Common myeloid progenitor, CD34-positive (primary cell): ENCODE measurements at places on chromosomes 12 and 14.

DNA sequence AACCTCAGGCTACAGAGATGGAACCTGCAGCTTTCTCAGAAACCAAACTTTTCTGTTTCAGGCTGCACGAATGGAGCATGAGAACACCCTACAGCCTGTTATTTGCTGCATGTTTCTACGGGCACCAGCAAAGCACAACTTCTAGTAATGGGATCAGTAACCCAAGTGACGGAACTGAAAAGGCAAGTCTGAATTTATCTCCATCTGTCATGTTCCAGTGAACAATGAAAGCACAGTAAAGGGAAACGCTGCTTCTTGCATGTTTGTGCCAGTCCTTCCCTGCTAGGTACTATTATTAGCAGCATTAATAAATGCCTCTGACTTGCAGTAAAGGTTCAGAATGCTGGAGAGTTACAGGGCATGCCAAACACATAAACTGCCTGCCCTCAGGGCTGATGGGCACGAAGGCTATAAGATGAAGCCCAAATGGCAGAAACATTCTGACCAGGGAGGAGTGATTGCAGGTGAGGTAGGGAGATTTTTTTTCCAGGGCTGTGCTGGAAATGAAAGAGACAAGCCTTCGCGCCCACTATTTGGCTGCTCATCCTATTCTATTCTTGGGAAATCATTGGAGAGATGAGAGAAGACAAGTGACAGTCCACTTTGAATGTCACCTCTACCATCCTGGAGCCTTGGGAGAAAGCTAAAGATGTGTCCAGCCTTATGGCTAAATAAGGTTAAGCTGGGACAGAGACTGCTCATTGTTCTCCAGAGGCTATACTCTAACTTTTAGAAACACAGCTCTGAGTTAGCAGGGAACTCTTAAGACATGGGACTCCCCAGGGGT is 100.4 kb upstream of the PLXNC1 start:
- no peak for DNase-seq

- DNase-seq = peak; percentile 57
These were observed 657 bp downstream of the PEBP1 start for GRCh38 chr12:118136559-118137003.

GRCh38 chr12:103680591-103681141 is 93.6 kb downstream of the STAB2 start:
- peak; percentile 13 for DNase-seq

- no peak for DNase-seq
These were observed 5.0 kb upstream of the E2F7 start for GRCh38 chr12:77070382-77070781.

DNA sequence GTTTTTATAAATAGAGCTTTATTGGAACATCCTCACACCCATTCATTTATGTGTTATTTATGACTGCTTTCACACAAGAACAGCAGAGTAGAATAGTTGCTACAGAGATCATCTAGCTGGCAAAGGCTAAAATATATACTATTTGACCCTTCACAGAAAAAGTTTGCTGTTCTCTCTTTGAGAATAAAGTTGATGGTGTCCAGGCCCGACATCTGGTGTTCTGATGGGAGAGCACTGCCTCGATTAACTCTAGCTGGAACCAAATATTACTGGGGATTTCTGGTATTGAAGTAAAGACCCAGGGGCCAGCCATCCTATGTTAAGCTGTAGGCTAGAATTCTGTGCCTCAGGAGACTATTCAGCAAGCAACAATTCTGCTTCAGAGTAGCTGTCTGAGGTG is 21.8 kb downstream of the FAM234B start:
- no peak for DNase-seq

GRCh38 chr12:81370456-81370855 is 292.6 kb downstream of the ACSS3 start:
- DNase-seq = no peak

GRCh38 chr14:58151133-58152013 is 640 bp downstream of the ARMH4 start:
- peak; percentile 37 for DNase-seq

DNA sequence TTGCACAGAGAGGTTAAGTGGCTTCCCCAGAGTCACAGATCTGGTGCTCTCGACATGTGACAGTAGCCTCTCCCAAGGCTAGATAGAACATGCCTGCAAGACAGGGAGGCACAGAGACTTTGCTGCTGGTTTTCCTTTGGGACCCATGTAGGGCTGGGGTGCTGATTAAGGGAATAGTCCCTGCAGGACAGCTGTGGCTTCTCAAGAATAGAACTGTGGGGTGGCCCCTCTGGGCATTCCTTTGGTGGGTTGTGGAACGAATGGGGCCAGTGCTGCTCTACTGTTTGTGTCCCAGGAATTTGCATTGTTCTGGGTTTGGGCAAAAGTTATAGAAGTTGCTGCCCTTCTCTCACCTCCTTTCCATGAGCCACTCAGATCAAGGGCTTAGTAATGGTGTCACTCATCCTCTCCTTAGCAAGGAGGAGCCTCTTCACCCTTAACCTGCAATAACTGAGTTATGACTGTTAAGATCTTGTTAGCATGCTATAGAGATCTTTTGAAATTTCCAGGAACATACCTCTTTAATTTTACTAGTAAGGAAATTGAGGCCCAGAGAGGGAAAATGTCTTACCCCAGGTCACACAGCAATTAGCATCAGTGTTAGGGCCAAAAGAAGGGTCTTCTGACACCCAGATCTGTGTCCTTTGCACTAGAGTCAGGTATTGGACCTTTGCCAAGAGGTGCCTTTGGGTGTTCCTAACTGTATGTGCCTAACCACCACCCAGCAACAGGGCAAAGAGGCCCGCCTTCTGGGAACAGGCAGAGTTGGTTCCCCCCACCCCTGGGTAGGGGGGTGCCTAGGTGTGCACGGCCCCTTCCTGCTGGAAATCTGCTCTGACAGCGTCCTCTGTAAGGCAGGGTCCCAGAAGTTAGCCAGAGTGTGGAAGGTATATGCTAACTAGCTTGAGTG is 31.4 kb downstream of the CD9 start:
- DNase-seq = no peak
